ENCODE measurements at places on chromosomes 12 and 14.

- DNase-seq: no peak
Observed at GRCh38 chr12:18296909-18297280, 35.6 kb downstream of the PIK3C2G start.

GRCh38 chr12:110080410-110080809 lies 32.1 kb upstream of the C12orf76 start:
- no peak for DNase-seq

- DNase-seq: no peak
Observed at GRCh38 chr14:62866376-62866775, 178.9 kb downstream of the KCNH5 start.

GRCh38 chr12:19970116-19970515 lies 398.2 kb upstream of the PDE3A start:
- DNase-seq: no peak

DNA sequence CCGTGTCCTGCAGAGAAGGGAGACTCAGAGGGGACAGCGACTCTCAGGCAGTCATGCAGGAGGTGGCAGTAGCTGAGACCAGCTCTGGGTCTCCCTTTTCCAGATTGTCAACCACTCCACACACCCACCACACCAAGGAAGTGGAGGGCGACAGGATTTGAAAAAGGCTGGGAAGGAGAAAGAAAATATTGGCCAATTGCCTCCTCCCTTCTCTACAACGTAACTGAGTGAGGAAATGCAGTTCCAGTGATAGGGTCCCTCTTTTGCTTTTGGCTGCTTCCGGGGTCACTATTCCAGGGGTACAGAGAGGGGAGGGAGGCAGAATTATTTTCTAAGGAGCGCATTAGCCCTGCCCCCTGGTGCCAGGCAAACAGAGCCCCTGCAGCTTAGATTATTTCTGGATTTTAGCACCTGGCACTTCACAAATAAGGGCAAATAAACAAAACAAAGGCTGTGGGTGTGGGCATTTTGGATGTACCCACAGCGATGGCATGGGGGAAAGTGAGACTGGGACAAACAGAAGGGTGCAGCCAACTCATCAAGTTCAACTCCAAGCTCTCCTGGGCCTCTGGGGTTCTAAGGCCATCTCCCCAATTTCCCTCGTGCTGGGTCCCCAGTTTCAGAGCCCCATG lies 20.4 kb downstream of the ASB2 start:
- DNase-seq: no peak

DNA sequence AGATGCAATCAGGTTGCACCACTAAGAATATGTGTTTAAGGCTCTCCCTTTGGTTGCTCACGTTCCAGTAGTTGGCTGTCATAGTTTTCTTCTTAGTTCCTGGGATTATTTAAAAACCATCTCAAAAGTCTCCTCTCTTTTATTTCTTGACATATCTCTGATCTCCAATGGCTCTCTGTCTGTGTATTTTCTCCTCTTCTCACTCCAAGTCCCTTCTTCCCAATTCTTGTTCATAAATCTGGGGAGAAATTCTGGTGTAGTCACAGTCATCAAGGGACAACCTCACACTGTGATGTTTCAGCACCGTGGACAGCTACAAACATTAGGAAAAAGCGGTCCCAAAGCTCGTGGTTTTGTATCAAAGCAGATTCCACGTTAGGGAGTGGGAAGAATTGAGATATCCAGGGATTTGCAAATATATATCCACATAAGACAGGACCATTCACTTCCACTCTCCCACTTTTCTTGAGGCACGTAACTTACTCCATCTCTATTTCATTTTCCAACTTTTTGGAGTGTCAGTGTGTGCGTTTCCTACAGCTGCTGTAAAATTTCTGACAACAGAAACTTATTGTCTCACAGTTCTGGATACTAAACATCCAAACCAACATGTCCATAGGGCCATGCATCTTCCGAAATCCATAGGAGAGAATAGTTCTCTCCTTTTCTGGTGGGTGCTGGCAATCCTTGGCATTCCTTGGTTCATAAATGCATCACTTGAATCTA lies 80.6 kb upstream of the TMEM233 start:
- no peak for DNase-seq

DNA sequence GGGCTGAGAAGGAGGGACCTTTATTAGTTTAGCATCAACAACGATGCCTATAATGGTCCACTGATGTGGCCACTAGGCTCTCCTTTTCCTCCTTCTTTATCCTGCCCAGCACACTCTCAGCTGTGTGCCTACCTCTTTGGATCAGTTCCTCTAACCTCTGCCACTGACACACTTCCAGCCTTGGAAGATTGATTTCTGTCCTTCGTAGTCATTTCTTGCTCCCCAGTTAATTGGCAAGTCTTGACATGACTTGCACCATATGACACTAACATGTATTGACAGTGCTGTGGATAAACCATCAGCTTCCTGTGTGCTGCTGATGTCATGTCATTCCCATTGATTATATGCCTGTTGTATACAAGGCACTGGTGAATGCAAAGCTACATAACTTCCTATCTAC lies 90.2 kb upstream of the PLEKHG7 start:
- DNase-seq: no peak

DNA sequence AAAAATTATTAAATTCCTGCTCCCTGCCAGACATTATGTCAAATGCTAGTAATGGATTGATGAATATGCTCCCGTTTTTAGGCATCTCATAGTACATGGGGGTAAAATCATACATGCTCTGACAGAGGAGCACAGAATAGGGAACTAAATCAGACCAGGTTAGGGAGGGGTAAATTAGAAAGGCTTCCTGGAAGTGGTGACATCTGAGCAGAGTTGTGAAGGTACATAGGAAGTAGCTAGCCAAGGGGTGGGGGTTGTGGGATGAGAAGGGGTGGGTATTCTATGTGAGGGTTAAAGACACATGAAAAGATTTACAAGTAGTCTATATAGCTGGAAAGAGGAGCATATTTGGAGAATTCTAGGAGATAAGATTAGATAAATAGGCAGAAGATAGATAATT lies 171.7 kb upstream of the FBXO33 start:
- DNase-seq: no peak

- DNase-seq: no peak
Observed at GRCh38 chr14:29749327-29749726, 178.3 kb downstream of the PRKD1 start.

DNA sequence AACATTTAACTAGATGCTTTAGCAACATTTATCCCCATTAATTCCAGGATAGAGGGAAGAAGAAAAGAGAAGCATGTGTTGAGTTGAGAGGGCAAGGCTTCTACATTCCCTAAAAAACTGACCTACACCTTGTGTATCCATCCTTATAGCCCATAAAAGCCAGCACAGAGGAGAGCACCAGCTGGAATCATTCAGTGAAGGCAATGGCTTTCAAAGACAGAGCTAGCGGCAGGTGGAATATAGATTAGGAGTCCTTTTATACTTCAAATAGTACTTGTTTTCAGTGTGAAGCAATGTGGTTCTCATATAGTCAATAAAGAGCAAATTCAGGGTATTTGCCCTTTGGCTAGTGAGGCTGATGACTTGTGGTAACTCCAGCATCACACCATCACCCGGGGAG lies 94.4 kb downstream of the TBC1D30 start:
- DNase-seq: no peak

GRCh38 chr12:112855375-112855774 lies 51.4 kb upstream of the OAS1 start:
- no peak for DNase-seq

- no peak for DNase-seq
Observed at GRCh38 chr12:41919526-41920261, 225.0 kb downstream of the GXYLT1 start.

DNA sequence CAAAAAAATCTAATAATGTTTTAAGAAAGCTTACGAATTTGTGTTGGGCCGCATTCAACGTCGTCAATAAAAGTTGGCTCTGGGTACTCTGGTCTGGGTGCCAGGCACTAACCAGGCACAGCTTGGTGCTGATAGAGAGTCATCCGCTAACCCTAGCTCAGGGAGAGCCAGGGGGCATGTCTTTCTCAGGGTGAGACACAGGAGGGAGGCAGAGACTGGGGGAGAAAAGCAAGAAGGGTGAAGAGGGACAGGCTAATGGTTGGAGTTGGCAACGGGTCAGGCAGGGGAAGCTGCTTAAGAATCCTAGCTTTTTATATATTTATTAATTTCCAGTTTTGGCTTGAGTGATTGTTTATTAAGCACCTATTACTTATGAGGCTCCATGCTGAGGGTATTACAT lies 105.0 kb downstream of the CMKLR1 start:
- no peak for DNase-seq

DNA sequence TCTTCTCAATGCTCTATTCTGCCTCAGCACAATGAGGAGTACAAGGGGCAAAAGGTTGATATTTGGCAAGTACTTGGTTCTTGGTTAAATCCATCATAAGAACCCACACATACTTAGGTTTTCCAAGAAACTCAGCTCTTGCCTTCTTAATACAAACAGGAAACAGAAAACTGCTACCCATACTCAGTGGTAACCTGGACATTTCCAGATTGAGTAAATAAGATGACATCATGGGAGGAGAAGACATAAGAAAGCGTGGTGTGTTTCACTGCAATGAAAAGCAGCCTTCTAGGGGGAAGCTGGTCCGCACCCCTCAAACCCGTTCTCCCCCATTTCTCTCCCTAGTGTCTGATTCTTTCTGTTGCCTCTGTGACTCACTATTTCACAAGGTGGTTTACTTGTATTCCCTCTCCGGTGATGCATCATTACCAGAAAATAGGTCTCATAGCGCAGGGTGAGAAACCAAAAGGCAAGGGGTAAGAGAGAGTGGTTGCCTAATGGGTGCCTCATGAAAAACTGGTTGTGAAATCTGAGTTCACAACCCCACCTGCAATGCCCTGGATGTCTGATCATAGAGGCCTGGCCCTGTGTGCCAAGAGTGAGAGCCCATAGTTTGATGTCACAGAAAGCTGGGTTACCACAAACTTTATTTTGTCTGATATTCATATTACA lies 326.5 kb upstream of the TBX3 start:
- DNase-seq: no peak

DNA sequence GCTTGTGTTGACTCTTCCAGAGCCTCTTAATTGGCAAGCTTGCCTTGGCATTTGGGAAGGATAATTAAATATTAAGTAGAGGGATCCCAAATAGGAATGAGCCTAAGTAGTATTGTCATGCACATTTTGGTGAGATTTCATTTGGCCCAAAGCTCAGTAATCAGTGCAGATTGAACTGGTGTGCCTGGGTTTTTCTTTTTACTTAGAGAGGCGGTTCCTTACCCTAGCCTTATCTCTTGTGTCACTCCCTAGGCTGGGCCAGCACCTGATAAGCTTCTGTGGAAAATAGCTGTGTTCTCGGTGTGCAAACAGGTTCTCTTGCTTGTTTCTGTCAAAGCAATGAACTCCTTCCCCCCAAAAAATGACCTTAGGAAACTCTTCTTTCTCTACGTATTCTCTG lies 9.3 kb upstream of the B4GALNT3 start:
- no peak for DNase-seq

DNA sequence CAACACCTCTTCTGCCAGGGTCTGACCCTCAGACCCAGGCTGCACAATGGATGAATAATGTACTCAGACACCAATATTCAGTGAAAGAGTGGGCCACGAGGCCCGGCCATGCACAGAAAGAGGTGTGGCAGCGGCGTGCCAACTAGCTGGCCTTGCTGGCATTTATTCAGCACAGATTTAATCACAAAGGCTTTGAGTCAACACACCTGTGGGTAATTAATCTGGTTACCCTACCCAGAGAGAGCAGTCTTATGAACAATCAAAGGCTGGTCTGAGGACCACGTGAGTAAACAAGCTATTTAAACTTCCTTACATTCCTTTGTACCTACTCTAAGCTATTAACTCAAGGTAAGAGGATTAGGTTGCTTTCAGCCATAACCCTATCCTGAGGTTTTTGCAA lies 324.8 kb downstream of the C12orf50 start:
- DNase-seq: no peak

GRCh38 chr12:43103866-43104265 lies 448.1 kb downstream of the ADAMTS20 start:
- no peak for DNase-seq

DNA sequence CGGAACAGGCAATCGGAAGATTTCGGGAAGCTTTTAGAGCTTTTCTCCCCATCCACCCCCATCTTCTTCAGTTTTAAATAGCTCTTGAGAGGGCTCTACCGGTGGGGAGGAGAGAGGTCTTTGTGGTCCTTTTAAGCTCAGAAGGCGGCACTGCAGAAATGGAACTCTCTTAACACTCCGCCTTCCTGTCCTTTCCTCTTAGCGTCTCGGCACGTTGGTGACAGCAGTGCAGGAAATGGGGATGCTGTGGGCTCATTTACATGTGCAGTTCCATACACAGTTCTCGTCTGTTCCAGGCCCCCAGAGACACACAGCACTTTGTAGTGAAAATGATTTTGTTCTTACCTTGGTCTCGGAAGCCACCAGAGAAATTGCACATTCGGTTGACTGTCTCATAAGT lies 50.4 kb upstream of the RIN3 start:
- no peak for DNase-seq

- DNase-seq: no peak
Observed at GRCh38 chr12:2574355-2574935, 220.3 kb upstream of the FKBP4 start.

GRCh38 chr12:98635657-98636323 lies 8.8 kb downstream of the IKBIP start:
- DNase-seq: no peak

DNA sequence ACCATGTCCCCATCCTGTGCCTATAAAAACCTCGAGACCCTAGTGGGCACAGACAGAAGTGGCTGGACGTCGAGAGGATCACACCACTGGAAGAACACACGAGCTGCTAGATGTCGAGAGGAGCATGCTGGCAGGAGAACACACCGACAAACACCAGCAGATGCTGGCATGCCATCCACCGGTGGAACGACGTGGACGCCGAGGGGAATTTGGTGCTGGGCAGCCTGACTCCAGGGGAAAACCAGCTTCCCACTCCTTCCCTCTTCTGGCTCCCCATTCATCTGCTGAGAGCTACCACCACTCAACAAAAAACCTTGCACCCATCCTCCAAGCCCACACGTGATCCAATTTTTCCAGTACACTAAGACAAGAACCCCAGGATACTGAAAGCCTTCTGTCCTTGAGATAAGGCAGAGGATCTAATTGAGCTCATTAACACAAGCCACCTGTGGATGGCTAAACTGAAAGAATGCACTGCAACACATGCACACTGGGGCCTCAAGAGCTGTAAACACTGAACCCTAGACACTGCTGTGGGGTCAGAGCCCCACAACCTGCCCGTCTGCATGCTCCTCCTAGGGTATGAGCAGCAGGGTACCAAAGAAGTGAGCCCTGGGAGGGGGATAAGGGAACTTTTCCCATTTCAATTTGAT lies 9.5 kb downstream of the RNASE6 start:
- DNase-seq: no peak

- DNase-seq: no peak
Observed at GRCh38 chr12:103569278-103569677, 17.8 kb upstream of the STAB2 start.

- DNase-seq: no peak
Observed at GRCh38 chr12:86264451-86265328, 8.5 kb upstream of the MGAT4C start.

All from stimulated activated CD4-positive, alpha-beta T cell treated with anti-CD3 and anti-CD28 coated beads, Interleukin-2, amount 100 ng/mL, for 4 hours (primary cell).